ENCODE measurements at places on chromosomes 6 and 20.

- no peak for DNase-seq
Observed at GRCh38 chr6:2432292-2432691, 186.9 kb upstream of the GMDS start.

- DNase-seq, result no peak
Observed at GRCh38 chr6:169165561-169166300, 87.9 kb downstream of the THBS2 start.

GRCh38 chr6:44828780-44829179, 441.3 kb downstream of the CDC5L start:
- no peak for DNase-seq

- no peak for DNase-seq
Observed at GRCh38 chr20:34472246-34472925, 43.8 kb upstream of the DYNLRB1 start.

DNA sequence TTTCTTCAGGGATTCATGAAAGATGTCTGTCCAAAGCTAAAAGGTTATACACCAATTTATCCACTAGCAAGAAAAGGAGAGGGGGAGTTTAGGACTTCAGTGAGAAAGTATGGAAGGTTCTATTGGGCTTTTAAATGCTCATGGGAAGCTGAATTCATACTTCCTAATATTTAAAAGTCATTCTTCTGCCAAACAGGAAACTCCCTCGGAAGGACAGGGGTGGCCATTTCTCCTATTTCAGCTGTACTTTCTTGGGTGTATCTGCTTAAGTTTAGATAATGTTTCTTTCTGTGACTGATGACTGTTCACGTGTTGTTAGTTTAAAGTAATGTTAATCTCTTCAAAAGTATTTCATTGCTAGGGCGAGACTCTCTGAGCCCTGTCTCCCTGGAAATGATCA, 80.5 kb upstream of the IFNGR1 start:
- no peak for DNase-seq

- no peak for DNase-seq
Observed at GRCh38 chr20:51092338-51092737, 69.4 kb upstream of the KCNG1 start.

DNA sequence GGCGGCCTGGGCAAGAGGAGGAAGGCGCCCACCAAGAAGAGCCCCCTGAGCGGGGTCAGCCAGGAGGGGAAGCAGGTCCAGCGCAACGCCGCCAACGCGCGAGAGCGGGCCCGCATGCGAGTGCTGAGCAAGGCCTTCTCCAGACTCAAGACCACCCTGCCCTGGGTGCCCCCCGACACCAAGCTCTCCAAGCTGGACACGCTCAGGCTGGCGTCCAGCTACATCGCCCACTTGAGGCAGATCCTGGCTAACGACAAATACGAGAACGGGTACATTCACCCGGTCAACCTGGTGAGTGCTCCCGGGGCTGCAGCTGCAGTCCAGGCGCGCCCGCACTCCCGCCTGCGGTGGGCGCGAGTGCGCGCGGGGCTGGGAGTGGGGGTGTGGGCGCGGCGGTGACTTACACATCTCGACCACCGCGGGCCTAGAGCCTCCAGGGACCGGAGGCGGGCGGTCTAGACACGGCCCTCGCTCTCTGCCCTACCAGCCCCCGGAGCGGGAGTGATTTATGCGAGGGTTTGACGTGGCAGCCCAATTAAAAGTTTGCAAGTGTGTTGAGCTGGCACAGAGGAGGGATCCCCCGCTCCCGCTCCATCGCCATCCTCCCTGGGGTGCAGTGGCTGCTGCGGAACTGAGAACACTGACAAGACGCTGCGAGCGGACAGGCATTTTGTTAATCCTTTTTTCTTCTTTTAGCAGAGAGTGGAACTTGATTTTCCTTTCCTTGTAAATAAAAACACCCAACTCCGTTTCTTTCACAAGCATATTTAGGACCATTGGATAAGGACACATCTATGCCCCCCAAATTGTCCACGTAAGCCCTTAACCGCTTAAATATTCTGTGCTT, 867 bp downstream of the TCF21 start:
- DNase-seq, result no peak

GRCh38 chr20:31595654-31596411, 9.3 kb upstream of the ID1 start:
- DNase-seq, result no peak

DNA sequence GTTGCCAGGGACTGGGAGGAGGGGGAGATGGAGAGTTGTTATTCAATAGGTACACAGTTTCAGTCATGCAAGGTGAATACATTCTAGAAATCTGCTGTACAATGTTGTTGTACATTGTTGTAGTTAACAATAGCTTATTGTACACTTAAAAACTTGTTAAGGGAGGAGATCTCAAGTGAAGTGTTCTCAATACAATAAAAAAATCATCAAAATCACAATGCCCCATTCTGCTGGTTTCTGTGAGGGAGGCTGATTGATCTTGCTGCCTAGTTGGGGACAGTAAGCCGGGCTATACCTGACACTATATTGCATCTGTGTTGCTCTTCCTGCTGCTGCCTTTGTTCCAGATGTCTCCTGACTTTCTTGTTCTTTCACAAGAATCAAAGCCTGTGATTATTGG, 232.1 kb downstream of the LRFN2 start:
- DNase-seq, result no peak

DNA sequence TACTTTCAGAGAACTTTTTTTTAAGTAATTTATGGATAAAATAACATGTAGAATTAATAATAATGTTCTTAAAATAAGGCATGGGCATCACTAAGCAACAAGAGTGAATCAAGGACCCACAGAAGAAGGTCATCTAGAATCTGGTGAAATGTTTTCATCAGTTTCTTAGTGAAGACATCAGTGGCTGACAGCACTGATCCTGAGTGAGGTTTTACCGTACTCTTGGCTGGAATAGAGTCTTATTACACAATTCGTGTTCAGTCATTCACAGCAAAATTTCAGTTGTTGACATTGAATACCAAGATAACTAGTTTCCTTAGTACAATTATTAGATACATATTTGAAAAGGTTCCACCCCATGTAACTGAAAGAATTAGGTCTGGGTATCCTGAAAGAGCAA, 140.4 kb downstream of the C6orf58 start:
- DNase-seq, result no peak

- DNase-seq, result no peak
Observed at GRCh38 chr6:31750411-31751022, 10.7 kb downstream of the MSH5 start.

- no peak for DNase-seq
Observed at GRCh38 chr6:103409475-103409874, 1450.2 kb downstream of the HACE1 start.

GRCh38 chr20:34491226-34491931, 24.8 kb upstream of the DYNLRB1 start:
- DNase-seq, result no peak

- DNase-seq, result no peak
Observed at GRCh38 chr6:69953491-69953890, 87.1 kb downstream of the COL19A1 start.

DNA sequence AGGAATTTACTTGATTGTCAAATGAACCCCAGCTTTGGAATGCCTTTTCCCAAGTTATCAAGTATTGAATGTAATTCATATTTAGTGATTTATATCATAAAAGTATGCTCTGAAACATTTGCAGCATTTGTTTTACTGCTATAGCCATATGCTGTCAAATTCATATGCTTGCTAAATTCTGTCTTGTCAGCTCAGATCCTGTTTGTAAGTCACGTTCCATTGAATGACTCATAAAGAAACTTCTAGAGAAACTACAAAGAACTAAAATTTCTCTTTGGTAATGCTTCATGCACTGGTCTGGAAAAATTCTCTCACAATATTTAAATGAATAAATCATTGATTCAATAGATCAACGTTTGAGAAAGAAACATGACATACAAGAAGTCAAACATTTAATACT, 445.9 kb downstream of the PHF3 start:
- DNase-seq, result no peak

GRCh38 chr6:167410462-167410861, 85.6 kb downstream of the TTLL2 start:
- no peak for DNase-seq

DNA sequence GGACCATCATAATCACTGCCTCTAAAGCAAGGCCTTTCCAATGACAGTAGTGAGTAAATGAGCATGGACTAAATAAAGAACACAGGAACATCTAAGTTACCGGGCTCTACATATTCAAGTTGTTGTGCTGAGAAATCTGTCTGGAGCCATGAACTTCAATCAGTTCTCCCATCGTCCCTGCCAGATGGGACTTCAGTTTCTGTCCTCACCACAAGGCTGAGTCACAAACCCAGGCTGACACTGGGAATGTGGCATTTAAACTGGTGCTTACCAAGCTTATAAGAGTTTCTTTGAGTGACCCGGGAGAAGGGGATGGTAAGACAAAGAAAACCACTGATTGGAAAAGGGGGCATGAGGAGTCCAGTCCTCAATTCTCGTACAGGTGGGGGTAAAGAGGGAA, 497.0 kb downstream of the MAFB start:
- DNase-seq, result no peak

DNA sequence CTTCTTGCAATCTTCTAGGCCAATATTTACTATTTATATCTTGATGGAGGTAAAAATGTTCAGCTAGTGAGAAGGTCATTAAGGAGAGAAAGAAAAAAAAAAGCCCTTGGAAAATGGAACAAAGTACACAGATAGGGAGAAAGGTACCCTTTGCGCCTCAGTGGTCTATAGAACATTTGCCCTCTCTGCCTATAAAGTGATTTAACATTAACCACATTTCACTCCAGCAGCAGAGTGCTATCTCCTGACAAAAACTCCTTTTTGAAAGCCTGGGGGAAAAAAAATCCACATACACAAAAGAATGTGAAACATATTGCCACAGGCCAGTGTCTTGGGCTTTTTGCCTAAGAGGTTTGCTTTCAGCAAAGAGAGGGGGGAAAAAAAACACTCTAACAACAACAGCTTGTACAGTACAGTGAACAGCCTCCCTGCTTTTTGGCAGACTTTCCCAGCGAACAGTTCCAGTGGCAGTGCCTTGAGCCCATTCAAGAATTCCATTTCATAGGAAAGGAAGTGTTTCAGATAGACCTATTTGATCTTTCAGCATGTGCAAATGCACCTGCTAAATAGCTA, 695 bp downstream of the ARHGAP18 start:
- DNase-seq, result no peak

- DNase-seq, result no peak
Observed at GRCh38 chr6:143750877-143751276, 73.1 kb downstream of the PHACTR2 start.

GRCh38 chr20:16574656-16575355, 1.6 kb upstream of the KIF16B start:
- DNase-seq, result peak; percentile 43

DNA sequence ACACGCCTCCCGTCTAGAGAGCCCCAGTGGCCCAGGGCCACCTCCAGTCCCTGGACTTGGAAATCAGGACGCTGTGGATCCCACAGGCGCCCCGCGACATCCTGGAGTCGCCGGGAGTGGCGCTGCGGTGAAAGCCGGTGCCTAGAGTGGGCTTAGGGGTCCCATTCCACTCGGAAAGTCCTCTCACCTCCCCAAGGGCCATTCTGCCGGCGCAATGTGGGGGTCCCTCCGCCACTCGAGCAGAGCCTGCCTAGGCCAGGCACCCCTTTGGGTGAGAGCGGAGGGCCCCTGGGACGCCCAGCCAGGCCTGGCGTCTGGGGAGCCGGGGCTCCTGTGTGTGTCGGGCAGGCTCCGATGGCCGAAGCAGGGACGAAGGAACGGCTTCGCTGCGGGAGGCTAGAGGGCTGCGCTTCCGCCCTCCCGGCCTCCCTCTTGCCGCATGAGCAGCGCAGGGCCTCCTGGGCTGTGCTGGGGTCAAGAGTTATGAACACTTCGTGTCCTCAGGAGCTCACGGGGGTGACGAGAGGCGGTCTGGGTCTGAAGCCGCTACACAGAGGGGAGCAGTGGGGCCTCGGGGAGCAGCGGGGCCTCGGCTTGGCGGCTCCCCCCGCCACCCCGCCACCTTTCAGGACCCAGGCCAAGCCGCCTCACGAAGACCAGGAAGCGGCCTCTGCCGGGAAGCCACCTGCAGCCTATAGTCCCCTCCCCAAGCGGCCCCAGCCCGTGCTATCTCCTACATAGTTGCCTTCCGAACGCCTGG, 13.6 kb downstream of the POU3F2 start:
- no peak for DNase-seq

DNA sequence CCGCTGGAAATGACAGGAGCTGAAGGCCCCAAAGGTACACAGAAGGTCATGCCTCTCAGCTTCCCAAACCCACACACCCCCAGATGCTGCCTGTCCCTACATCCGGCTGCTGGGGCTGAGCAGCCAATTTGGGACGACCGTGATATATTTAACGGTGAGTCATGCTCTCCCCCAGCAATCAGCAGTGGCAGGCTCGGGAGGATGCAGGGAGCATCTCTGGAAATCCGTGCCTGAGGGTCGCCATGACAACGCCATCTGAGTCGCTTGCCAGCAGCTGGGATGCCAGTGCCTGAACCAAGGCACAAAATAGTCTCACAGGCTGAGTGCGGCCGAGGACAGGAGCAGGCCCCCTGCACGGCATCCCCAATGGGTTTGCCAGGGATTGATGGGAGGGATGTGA, 57.9 kb downstream of the KCNB1 start:
- no peak for DNase-seq

GRCh38 chr6:105459049-105459448, 56.2 kb upstream of the PREP start:
- DNase-seq, result no peak

- no peak for DNase-seq
Observed at GRCh38 chr6:168844821-168845609, 404.0 kb downstream of the SMOC2 start.

- DNase-seq, result no peak
Observed at GRCh38 chr20:49352751-49353150, 74.9 kb upstream of the ZNFX1 start.

GRCh38 chr6:106739387-106739786, 110.0 kb downstream of the QRSL1 start:
- DNase-seq, result no peak

All from NCI-H1417 treated with DMSO at 0.1 percent for 48 hours (cell line).